ENCODE measurements at places on chromosomes 11 and 22. TPM values are rescaled to one million over a fixed set of nuclear protein-coding genes. Genes with fewer than 3 reads are reported as not detected.

The CERK gene
- 55.9 TPM for total RNA-seq

The YIF1A gene
- 47.6 TPM for total RNA-seq

The A4GALT gene
- 6.1 TPM for total RNA-seq

The PTPRCAP gene
- 266 TPM for total RNA-seq
